ENCODE measurements at places on chromosomes 3 and 15.

- no peak for DNase-seq
These were observed 130.0 kb upstream of the TJP1 start for GRCh38 chr15:29952225-29952624.

DNA sequence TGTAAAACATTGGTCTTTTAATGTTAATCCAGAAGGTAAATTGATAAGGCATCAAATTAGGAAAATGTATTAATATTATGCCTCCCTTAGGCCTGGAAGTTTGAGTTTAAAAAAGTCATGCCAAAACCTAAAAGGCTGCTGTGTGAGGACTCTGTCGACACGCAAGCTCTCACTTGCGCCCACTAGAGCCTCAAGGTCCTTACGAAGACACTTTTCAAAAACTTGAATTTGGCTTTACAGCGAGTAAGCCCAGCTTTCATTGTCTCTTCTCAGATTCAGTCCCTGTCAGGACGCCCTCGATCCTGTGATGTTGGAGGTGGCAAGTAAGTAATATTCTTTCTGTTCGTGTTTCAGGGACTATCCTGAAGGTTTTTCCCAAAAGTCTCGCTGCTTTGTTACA, 89.7 kb downstream of the CRTC3 start:
- DNase-seq, result no peak

- DNase-seq, result no peak
These were observed 48.1 kb upstream of the XXYLT1 start for GRCh38 chr3:195319060-195319459.

- no peak for DNase-seq
These were observed 7.7 kb downstream of the OGG1 start for GRCh38 chr3:9757427-9757826.

- DNase-seq, result no peak
These were observed 25.7 kb downstream of the ZMAT3 start for GRCh38 chr3:179045719-179046402.

DNA sequence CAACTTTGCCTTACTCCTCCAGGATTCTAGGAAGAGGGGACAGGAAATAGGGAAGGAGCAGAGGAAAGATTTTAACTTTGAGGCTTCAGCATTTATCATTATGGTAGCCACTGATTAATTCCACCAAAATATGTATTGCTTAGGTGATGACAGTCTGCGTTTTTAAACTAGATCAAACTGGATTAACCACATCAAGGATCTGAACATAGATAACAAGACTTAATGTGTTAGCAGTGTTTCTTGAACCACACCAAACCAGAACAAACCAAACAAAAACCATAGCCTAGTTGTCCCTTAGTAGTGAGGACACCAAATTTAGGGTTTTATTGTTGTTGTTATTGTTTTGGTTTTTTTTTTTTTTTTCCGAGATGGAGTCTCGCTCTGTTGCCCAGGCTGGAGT, 113.5 kb upstream of the LMOD3 start:
- DNase-seq, result no peak

DNA sequence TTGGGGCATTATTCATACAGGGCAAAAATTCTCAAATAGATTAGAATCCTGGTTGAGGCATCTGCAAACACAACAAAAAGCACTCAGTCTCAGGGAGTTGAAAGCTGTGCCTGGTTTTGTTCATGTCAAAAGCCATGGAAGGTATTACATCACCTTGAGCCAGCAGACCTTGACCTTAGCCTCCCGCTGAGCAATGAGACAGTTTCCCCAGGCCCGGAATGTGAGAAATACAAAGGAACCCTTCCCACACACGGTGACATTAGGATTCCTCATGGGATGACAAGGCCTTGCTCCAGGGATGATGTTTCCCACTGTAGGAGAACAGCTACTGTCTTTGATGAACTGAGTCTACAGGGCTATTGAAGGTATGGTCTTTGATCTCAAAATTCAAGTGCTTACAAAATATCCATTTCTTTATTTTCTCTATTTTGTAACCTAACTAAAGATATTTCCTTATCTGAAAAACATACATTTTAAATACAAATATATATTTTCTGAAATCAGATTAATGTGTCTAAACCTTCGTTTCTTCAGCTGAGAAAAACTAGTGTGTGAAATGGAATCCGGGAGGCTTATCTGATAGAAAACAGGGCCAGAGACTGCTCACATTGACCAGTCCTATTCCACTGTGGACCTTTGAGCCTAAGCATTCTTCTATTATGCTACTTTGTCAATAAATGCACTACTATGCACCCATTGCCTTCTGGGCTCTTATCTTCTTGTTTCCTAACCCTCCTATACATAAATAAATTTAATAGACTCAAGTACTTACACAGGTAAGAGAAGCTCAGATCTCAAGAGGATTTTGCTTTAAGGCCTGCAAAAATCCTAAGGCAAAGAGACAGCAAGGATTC, 298.2 kb downstream of the KBTBD8 start:
- DNase-seq, result no peak

DNA sequence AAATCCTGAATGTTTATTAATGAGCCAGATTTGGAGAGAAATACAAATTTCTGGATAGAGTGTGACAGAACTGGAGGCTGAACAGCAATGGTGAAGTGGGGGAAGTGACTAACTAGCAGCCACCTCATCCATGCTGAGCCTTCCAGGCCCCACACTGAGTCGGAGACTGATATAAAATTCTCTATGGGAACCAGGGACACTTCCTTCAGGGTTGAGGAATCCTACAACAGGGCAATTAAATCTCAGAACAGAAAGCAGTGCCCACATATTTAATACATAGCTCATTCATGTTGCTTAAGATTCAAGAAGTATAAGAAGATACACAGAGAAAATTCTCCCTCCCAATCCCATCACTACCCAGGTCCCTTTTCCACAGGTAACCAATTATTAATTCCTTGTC, 49.3 kb downstream of the HACD2 start:
- no peak for DNase-seq

GRCh38 chr3:87949189-87949878, 109.5 kb downstream of the CGGBP1 start:
- DNase-seq, result no peak

DNA sequence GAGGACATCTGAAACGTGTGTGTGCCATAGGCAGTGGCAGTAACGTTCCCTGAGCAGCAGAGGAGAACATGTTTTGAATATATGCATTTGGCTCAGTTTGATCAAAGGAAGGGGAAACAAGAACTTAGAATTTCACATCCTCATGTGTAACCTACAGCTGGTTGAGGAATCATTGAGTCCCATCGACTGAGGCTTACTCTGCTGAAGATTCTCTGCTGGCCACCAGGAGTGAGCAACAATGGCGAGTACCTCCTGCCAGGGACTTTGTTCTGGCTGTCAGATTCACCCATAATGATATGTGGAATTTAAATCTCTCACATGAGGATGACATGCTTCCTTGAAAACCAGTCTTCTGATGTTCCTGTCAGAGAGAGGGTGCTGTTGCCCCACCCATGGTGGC, 21.3 kb downstream of the GORASP1 start:
- DNase-seq, result no peak

GRCh38 chr15:74414081-74414580, 19.6 kb downstream of the SEMA7A start:
- no peak for DNase-seq

GRCh38 chr3:171283183-171283847, 176.9 kb downstream of the TNIK start:
- no peak for DNase-seq

DNA sequence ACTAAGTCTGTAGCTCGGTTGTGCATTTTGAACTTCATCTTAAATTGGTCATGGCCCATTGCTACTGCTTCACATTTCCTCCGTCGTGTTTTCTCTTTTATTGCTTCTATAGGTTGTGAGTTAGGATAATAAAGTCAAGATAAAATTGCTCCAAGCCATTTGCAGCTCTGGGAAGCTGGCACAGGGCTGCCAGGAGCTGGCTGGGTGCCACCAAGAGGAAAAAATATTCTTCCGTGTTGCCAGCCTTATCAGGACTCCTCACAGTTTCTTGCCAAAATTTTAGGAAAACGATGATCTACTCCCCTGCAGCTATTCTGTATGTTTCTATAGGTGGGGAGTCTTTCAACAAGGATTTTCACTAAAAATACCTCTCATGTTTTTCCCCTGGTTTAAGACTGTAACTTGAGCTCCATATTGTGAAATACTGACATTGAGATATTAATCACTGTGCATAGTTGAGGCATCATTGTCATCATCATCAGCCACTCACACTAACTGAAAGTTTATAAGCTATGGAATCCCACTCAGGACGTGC, 55.4 kb upstream of the PIAS1 start:
- DNase-seq, result no peak

DNA sequence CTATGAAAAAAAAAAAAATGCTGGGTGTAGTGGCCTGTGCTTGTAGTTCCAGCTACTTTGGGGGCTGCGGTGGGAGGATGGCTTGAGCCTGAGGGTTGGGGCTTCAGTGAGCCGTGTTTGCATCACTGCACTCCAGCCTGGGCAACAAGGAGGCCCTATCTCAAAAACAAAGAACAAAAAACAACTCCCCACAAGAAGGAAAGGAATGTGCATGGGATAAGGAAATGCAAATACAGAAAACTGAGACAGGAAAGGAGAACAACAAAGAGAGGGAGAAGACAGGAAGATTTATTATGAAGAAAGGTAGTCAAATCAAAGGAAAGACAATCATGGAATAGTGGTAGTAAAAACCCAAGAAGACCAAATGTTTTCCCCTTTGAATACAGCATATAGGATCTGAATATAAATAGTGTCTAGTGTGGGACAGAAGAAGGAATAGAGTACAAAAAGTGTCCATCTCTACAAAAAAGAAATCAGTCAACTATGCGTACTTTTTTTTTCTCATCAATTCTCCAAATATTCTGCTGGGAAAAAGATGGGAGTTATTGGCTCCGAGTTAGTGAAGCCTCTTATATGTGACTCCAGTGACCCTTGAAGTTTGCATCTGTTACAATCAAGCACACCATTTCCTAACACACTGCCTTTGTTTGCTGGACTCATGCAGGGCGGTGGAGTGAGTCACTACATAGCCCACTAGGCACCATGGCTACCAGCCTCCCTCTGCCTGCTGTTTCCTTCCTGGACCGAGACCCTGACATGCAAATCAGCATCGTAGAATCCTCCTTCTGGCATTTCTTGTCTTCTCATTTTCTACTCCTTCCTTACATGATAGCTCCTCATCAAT, 101.2 kb upstream of the PTX3 start:
- no peak for DNase-seq

DNA sequence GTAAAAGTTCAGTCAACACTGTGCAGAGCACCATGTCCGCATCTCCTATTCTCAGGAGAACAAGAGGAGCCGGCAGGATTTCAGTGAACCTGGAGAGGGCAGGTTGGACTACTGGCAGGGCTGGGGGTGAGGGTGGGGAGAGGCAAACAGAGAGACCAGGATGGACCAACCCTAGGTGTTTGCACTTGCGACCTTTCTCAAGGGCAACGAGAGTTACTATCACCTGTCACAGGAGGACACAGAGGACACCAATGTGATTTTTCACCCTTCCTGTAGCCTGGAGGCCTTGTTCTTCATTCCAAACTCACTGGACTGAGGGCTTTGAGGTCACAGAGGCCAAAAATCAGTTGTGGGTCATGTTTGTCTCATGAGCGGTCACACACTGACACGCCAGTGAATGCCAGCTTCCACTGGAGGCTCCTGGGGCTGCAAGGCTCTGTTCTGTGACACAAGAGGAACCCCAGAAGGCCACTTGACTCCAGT, 89.5 kb downstream of the CPN2 start:
- no peak for DNase-seq

GRCh38 chr15:74994236-74994635, 1.1 kb upstream of the SCAMP5 start:
- DNase-seq, result no peak

DNA sequence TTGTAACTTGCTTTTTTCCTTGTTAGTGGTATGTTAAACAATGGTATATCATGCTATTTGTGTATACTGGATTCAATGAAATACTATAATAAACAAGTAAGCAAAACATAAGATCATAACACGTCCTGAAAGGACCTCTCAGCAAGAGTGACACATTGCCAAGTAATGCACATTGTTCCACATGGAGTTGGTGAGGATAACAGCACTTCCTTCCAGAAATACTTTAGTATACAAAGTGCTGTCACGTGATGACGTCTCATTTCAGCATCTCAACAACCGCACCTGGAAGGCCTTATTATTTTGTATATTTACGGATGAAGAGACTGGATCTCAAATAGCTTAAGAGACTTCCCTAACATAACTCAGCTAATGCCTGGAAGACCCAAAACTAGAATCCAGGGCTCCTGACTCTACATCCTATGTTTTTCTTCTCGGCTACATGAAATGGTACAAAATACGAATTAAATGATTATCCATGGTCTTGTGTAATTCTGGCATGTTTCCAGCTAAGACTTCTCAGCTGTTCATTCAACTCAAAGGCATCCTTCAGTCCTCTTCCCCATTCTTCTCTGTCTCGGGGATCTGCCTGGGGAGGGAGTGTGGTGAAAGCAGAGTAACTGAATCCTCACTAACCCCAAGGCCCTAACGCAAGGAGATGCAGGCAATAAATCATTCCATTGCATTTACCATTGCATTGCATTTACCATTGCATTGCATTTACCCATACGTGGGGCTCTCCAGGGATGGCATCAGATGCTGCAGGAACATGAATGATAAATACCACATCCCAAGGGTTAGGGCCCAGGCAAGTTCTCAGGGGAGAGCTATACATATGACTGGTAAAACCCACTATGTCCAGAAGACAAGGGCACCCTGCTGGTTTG, 79.2 kb downstream of the LIPC start:
- DNase-seq, result no peak

GRCh38 chr15:67762610-67763368, 62.5 kb upstream of the SKOR1 start:
- no peak for DNase-seq

GRCh38 chr15:84781495-84781894, 33.1 kb downstream of the ZNF592 start:
- DNase-seq, result no peak

- no peak for DNase-seq
These were observed 44.8 kb upstream of the NTRK3 start for GRCh38 chr15:88301311-88301710.

GRCh38 chr3:106059953-106060517, 191.2 kb upstream of the CBLB start:
- DNase-seq, result no peak

GRCh38 chr3:49998326-49998725, 58.4 kb downstream of the RBM6 start:
- DNase-seq, result no peak

All from T-helper 17 cell (primary cell).